ENCODE measurements at places on chromosomes 1 and 21.

DNA sequence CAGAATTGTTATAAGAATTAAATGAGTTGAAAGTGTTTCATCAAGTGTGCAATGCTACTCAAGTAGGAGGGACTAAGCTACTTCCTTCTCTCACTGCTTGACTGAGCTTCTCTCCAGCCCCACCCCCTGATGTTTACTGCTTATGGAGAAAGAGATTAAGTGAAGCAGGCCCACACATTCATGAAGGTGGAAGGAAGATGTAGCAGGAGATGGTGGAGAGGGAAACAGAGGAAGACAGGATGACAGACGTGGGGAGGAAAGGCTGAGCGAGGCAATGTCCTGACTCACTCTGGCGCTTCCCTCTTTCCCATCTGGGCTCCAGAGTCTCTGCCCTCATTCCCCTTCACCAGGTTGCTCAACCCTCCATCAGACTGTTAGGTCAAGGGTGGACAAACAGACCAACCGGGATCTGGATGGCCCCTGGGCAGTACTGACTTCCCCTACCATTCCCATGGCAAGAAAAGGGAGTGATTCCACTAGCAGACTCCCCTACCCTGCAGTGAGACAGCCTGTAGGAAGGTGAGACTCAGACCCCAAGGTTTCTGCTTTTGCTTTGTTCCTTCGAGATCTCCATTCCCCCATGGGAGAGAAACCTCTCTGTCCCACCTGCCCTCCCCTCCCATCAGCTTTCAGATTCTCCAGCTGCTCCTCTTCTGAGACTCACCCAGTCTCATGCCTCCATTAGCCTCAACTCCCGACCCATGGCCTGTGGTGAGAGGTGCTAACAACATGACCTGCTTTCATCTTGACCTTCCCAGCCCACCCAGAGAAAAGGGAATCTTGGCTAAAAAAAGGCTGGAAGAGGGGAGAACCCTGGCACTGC, 3.1 kb upstream of the ARHGEF2 start:
- DNase-seq, result no peak

GRCh38 chr1:1199141-1199960, 7.0 kb downstream of the TNFRSF18 start:
- DNase-seq, result no peak

DNA sequence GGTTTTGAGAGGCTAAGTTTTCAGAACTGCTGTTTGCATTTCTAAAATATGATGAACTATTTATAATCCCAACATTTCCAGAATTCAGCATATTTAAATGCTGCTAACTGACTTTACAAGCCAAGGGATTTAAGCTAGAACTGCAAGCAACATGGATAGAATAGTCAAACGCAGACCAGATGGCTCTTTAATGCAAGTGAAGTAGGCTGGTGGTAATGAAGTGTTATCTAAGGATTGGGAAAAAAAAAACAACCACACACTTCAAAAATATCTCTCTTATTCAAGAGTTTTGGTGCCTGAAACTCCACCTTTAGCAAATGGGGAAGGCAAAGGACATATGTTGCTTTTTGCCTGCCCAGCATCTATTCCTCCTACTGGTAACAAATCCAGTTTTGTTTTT, 20.9 kb upstream of the SSX2IP start:
- DNase-seq, result no peak

DNA sequence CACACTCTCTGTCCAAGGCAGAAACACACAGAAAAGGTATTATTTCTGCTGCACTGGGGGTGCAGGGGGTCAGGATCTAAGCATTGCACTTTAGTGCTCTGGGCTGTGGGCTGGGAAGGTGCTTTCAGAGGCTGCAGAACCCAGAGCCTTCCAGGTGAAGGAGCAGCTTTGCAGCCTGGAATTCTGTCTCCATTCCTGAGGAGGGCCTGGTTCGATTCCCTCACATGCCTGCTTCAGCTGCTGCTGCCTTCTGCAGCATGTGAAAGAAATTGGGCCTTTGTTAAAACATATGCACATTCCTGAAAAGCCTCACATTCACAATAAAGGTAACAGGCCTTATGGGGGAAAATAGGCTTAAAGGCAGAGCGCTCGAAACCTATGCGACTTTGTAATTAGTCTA, 35.9 kb downstream of the VTCN1 start:
- DNase-seq, result no peak

DNA sequence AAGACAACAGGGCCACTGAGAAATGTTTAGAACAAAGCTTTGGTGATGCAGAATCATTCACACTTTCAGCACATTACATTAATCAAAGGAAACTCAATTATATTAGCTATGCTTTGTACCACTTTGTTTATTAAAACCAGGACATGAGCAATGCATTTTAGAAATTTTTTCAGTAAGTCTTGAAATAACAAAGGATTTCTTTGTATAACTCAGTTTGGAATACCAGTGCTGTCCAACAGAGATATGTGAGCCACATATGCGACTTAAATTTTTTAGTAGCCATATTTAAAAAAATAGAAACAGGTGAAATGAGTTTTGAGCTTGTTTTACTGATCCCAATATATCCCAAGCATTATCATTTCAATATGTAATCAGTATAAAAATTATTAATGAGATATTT, 18.8 kb upstream of the F3 start:
- DNase-seq, result no peak

DNA sequence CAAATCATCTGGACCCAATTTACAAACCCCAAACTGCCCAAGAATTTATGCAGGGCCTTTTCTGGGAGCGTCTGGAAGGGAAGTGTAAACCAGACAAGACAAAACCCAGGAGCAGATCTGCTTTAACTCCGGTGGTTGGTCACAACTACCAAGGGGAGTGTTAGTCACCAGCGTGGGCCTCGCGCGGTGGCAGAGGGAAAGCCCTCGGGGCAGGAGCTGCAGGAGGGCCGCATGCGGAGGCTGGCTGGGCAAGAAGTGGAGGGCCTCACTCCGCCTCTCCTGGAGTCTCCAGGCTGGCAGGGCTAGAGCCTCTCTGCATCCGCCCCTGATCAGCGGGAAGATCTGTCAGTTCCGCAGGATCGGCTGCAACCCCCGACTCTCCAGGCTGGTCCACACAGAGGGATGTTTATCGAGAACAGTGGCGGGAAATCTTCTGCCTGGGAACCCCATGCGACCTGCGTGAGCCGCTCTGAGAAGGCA, 2.0 kb downstream of the COL24A1 start:
- no peak for DNase-seq

DNA sequence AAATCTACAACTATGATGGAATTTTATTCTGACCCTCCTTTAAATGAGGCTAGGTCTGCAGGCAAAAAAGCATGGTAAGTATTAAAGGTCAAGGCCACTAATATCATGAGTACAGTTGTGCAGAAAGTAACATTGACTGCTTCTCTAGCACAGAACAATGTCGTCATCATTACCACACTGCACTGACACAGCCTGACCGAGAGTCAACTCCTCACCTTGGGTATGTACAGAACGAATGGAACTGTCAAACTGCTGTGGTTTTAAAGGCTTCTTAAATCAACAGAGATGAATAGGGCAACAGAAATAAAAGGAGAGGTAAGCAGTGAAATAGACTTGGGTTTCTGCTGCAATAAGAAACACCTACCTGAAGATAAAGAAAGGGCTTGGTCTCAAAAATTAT, 88.8 kb downstream of the TBX15 start:
- DNase-seq, result no peak

DNA sequence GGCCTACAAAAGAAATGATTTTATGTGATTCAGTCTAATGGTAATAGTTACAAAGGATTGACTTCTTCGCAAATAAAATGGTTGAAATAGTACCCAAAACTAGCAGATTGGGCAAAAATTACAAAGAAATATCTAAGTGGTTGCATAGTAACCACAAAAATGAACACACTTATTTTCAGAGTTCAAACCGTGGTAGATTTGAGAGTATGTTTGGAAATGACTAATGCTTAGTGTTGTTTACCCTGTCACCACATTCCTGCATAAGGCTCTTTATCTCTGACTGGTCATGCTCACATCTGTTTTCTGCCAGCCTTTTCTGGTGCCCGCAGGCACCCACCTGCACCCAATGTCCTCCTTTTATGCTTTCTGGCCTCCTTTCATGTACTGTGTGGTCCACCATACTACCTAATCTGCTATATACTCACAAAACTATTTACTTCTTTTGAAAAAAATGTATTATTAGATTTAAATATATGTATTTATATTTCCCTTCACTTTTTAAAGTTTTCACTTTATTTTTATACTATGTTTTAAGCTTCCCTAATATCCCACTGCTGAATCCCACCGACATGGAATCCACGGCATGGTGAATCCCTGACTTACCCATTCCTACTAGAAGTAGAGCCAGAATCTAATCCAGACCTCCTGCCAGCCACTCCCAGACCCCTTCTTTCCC, 30.3 kb downstream of the PTPRC start:
- no peak for DNase-seq

- DNase-seq, result peak; percentile 81
These were observed 37.5 kb downstream of the KCNQ4 start for GRCh38 chr1:40820911-40821693.
